ENCODE measurements at places on chromosomes 2 and 18.

DNA sequence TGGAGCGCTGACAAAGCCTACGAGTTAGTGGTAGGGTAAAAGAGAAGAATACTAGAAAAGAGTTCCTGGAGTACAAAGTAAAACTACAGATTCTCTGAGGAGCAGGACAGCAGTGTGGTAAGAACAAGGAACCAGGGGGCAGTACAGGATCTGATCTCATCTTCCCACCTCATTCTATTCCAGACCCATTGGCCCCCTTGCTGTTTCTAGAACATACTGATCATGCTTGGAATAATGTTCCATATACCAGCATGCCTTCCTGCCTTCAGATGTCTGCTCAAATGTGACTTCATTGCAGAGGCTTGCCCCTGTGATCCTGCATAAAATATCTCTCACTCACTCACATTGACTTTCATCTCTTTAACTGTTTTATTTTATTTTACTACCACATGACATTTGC lies 19.3 kb downstream of the MSGN1 start:
- no peak for DNase-seq

GRCh38 chr18:77110400-77110799 lies 22.2 kb downstream of the MBP start:
- DNase-seq = no peak

DNA sequence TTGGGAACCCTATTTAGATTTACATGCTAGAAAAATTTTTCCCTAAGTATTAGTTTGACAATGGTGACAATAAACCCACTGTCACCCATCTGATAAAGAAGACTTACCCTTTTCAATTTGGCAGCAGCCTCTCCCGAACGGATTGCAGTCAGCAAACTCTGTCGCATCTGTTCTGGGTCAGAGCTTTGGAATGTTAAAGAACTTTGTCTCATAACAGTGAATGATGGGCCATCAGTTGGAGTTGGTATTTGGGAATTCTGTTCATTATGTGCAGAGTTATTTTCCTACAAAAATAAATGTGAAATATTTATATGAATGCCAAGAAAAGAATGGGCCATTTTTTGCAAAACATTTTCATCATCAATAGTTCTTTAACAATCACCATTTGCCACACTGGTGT lies 70.8 kb upstream of the GRB14 start:
- no peak for DNase-seq

- no peak for DNase-seq
Observed at GRCh38 chr2:235608200-235608887, 114.5 kb downstream of the AGAP1 start.

DNA sequence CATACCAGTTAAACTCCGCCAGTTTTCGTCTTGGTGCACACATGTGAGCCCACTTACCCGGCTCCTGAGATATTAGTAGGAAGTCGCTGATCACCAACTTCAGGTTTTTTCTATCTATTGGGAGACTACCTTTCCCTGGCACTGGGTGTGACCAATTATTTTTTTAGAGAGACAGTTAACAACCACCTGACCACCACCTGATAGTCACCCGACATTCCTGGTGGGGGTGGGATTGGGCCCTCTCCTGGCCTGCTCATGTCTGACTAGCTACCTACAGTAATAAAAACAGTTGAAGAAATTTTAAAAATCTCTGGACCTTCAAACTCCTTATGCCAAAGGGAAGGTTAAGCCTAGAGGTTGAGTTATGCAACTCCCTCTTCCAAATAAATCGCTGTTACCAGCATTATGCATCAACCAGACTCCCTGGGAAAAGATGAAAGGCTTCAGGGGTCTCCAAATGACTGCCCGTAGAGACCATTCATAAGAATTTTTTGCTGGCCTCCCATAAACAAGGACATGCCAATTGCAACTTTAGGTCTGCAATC lies 27.8 kb downstream of the CREG2 start:
- DNase-seq = no peak

DNA sequence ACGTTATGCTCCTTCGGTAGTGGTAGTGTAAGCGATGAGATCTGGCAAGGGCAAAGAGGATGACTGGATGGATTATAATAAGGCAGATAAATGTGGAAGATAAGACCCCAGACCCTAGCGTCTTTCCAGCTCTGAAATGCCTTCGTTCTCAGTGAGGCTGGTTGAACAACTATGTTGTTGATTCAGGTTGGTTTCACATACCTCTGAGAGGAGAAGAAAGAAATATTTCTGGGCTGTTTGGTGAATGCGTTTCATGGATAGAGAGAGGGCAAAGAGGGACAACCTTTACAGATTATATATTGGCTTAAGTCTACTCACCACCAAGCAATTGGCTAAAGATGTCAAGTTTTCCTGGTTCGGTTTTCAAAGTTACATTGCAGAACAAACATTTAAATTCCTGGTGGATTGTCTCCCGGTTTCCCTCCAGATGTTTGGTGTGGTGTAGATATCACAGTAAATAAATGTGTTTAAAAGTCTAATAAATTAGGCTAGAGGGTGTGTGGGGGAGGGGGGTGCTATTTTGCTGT lies 190.1 kb upstream of the GLI2 start:
- DNase-seq = no peak

DNA sequence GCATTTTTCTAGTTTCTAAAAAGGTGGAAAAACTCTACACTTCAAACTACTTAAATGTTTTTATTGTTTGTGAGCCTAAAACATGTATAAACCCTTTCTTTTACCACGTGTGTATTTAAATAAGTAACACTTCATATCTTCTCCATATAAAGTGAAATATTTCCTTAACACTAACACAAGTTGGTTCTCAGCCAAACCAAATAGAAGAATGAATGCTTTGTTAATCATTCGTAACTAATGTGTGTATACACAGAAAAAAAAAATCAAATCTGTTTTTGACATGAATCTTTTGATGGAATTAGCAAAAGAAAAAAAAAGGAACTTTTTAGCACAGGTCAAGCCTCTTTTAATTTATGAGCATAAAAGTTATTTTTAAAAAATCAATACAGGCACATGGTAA lies 89.3 kb downstream of the EHBP1 start:
- no peak for DNase-seq

DNA sequence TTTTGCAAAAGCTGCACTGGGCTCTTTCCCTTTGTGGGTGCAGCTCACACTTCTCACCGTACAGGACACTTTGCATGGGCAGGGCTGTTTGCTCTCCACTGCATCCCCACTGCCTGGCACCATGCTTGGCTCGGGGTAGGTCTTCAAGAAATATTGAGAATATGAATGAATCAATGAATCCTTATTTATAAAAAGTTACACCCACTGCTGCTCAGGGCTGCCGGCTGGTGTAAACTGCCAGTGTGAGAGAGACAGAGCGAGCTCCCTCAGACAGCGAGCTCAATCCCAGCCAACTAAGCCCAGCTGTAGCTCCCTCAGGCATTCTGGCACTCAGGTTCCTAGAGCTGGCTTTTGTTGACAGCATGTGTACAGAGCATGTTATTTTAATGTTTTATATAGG lies 3.4 kb downstream of the TMEM185B start:
- no peak for DNase-seq

DNA sequence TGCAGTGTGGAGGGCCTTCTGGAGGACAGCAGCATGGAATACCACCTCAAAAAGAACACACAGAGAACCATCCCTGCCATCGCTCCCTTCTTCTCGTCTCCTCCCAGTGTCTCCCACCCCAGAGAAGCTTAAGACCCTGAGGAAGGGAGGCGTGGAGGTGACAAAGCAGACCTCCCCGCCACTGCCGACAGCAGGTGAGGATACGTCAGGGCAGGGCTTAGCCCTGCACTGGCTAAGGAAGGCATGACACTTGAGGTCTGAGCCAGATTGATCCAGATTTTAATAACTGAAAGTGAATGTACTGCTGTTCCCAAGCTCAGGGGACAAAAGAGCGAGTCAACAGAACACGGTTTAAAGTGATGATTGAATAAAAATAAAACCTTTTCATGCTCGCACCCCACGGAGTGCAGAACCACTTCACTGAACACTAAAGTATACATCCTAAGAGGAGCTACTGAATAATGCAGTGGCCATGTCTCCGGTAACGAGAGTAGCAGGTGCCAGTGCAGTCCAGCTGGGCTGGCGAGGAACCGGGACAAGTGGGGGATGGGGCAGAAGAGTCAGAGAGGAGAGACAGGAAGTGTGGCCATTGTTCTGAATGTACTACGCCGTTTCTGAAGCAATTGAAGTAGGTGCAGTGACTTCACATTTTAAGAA lies 391.0 kb downstream of the CDH2 start:
- no peak for DNase-seq

DNA sequence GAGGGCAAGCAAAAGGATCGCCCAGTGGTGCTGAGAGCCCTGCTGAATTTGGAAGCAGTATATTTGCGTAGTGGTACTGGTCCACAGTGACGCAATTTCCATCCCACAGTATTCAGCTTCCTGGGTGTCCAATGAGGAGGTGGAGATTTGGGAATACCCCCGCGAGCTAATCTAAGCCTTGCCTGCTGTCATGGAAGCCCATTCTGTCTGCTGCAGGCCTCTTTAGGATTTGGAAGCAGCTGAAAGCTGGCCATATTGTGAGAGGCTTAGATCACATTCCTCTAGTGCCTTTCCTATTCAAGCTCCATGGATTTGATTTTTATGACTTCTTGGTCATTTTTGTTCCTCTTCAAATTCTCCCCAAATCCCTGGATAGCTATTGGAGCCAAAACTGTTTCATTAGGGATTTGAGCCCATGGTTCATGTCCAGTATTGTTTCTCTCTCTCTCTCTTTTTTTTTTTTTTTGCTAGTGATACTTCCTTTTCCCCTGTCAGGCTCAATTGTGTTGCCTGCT lies 22.3 kb upstream of the DYNC2LI1 start:
- DNase-seq = no peak

DNA sequence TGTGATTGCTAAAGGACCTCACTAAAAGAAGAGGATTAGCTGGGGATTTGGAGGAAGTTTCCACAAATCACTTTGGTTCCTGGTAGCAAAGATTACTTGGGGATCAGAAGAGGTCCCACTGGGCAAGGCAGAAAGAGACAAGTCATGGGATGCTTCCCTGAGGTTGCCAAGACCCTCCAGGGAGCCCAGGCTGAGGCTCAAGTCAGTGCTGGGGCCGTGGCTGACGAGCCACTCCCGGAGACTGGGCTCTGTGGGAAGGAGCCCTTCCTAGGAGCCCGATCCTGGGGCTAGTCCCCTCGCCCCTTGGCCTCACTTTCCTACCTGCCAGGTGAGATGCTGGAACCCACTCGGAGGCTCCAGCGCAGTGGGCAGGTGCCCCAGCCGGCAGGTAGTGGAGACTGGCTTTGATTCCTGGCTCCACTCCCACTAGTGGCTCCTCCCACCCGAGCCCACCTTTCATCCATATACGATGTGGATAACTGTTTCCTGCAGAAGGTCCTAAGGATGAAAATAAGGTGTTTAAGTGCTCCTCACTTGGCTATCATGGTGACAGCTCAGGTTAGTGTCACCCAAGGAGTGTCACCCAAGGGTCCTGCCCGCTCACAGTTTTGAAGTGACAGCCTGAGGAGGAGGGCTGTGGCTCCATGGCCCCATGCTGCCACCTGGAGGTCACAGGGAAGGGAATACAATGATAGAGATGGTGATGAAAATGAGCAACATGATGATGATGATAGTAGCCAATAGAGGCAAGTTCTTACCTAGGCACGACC lies 100.5 kb downstream of the CAPN13 start:
- peak; percentile 52 for DNase-seq

- DNase-seq = no peak
Observed at GRCh38 chr2:230400454-230400853, 15.5 kb upstream of the SP100 start.

GRCh38 chr2:240881913-240882312 lies 13.3 kb downstream of the AGXT start:
- no peak for DNase-seq

DNA sequence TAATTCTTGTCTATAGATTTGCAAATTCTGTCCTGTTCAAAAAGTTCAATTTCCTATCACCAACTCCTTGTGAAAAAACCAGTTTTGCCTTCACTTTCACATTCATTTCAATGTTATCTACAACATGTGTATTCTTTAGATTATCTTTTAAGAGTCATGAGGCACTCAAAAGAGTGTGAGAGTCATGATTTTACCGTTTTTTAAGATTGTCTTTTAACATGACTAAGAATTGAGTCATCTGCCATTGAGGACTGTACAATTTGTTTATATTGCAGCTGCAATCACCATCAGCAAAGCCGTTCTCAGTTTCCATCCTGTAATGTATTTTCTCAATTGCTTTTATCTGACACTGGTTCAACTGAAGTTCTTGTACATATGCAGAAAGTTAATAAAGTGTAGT lies 275.8 kb downstream of the LNPK start:
- no peak for DNase-seq

GRCh38 chr18:75083131-75083530 lies 125.8 kb downstream of the PTGR3 start:
- DNase-seq = no peak

DNA sequence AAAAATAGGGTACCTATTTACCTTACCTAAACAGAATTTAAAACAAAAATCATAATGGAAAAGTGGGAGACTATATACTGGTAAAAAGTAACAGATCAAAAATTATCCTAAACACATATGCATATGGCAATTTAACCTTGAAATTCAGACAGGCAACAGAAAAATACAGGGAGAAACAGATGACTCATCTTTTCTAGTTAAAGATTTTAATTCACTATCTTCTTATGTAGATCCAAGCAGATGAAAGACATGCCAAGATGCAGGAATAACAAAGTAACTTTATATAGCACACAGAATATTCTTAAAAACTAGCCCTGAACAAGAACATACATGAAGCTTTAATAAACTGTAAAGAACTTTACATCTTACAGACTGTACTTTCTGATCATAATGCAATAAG lies 30.9 kb downstream of the PRPF40A start:
- no peak for DNase-seq

DNA sequence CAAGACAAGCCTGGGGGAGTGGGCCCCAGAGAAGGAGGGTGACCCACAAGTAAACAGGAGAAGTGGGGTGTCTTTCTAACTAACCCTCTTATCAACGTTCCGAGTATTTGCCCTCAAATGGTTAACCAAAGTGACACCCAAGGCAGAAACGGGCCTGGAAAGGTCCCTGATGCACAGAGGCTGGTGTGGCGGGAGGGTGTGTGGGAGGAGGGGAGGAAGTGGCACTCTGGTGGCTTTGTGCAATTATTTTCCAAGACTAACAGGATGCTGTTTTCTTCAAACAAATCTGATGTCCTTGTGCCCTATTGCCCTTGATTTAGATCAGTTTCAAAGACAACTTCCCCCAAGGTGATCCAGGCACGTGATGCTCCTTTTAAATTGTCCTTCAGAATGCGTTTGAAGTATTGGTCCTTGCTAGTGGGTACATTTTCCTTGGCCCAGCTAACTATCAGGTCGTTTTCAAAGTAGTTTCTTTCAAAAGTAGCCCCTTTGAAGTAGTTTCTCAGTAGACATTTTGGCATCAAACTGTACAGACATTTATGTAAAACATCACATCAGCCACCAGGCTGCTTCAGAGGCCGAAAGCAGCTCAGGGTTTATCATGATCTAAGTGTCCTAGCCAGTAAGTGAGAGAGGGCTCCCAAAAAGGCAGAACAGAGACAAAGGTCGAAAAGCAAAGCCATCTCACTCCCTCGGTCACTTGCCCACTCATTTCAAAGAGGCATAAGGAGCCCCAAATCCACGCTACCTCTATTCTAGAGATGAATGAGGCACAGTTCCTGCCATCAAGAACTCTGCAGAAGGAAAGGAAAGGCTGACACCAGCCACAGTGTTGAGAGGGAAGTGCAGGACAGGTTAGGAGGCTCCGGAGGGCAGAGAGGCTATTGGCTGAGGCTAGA lies 371.1 kb upstream of the ID2 start:
- DNase-seq = peak; percentile 40
